ENCODE measurements at places on chromosomes 2 and 18. TPM values are rescaled to one million over a fixed set of nuclear protein-coding genes. Genes with fewer than 3 reads are reported as not detected.

Gene SKOR2
- not detected for total RNA-seq

Gene HOXD9
- total RNA-seq, result 1.8 TPM

Gene AP1S3
- 3.0 TPM for total RNA-seq

Gene C2orf69
- total RNA-seq, result 12.2 TPM

Gene ICOS
- total RNA-seq, result 0.10 TPM

Gene RAD51AP2
- 0.10 TPM for total RNA-seq

Gene B3GNT7
- 2.8 TPM for total RNA-seq

Gene ST8SIA5
- 9.0 TPM for total RNA-seq
